ENCODE measurements at places on chromosomes 16 and 17.

GRCh38 chr17:8057691-8058114 is 18.8 kb downstream of the ALOX15B start:
- peak; percentile 82 for DNase-seq

DNA sequence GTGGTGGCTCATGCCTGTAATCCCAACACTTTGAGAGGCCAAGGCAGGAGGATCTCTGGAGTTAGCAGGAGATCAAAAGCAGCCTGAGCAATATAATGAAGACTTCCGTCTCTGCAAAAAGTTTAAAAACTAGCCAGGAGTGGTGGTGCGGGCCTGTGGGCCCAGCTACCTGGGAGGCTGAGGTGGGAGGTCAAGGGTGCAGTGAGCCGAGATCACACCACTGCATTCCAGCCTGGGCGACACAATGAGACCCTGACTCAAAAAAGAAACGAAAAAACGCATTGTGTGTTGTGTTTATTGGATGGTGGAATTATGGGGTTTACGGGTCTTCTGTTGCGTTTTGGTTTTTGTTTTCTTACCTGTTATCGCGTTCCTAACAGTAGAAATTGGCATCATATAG is 863 bp upstream of the DDX19A start:
- DNase-seq: no peak

DNA sequence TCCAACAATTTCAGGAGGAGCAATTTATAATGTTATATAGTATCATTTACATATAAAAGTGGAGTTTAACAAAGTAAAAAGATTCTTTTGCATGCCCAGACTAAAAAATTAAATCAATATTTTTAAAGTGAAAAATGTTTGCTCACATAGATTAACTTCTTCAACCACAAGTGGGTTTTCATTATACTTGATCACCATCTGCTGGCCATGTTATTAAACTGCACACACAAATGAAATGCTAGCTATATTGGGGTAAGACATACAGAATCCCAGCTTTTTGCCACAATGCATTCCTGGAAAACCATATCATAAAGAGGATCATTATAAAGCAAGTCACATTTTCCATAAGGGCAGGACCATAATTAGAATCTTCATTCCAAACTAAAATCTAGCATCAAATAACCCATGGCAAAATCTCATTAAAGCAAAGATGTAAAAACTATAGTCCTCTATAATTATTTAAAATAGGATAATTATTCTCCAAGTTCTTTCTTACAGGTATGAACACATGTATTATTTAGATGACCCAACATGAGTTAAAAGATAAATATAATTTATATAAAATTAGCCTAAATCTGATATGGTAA is 26.3 kb downstream of the CEP112 start:
- DNase-seq: peak; percentile 52

DNA sequence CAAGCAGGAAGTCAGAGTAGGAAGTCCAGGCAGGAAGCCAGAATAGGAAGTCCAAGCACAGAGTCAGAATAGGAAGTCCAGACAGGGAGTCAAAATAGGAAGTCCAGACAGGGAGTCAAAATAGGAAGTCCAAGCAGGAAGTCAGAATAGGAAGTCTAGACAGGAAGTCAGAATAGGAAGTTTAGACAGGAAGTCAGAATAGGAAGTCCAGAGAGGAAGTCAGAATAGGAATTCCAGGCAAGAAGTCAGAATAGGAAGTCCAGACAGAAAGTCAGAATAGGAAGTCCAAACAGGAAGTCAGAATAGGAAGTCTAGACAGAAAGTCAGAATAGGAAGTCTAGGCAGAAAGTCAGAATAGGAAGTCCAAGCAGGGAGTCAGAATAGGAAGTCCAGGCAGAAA is 105.3 kb upstream of the C16orf82 start:
- no peak for DNase-seq

DNA sequence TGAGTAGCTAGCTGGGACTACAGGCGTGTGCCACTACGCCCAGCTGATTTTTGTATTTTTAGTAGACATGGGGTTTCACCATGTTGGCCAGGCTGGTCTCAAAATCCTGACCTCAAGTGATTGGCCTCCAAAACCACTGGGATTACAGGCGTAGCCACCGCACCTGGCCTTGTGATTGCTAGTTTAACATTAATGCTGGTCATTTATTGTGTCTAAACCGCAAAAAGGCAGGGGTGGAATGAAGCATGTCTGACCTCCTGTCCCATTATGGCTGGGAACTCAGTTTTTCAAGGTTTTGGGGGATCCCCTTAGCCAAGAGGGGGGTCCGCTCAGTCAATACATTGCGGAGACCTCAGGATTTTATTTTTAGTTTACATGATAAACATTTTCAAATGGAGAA is 10.7 kb upstream of the CNGB1 start:
- no peak for DNase-seq

GRCh38 chr16:89187770-89188392 is 12.5 kb downstream of the SLC22A31 start:
- DNase-seq: no peak

- DNase-seq: no peak
These were observed 113.3 kb downstream of the FTO start for GRCh38 chr16:53817117-53817755.

DNA sequence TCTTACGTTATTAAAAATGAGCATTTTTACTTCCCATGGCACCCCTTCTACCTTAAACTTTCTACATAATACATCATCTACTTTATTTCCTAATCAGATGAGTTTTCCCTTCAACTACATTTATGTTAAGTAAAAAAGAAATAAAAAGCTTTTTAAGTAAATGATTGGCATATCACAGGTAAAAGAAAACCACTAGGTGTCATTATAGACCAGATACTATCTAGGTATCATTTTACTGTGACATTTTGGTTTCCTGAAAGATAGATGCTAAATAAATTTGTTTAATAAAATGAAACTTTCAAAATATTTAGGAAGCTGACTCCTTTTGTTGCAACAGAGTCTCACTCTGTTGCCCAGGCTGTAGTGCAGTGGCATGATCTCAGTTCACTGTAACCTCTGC is 3.8 kb upstream of the CMTM1 start:
- DNase-seq: no peak

DNA sequence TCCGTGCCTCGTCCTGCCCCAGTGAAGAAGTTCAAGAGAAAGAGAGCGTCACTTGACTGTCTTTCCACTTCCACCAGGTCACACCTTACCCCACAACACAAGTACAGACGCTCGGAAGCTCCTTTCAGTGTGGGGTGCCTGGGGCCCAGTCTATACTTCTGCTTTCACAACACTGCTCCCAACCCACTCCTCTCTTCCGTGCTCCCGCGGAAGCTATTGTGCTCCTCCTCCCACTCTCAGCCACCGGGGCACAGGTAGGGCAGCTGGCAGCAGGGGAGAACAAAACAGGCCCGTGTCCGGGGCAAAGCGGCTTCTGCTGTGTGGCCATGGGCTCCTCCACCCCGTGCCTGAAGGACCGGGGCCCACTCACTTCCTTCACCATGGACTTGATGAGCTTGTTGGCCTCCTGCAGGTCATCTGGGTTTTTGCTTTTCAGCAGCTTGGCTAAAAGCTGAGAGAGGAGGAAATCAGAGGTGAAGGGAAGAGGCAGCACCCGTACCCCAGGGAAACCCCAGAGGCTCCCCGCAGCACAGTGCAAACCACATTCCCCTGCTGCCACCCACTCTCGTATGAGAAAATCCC is 18.9 kb downstream of the GGA3 start:
- DNase-seq: peak; percentile 15
